ENCODE measurements at places on chromosomes 2 and 18. TPM values are rescaled to one million over a fixed set of nuclear protein-coding genes. Genes with fewer than 3 reads are reported as not detected.

ALMS1 gene
- total RNA-seq, result 7.3 TPM

SCG2 gene
- not detected for total RNA-seq

C2orf92 gene
- 1.5 TPM for total RNA-seq

KCTD18 gene
- 11.5 TPM for total RNA-seq

RAB27B gene
- 0.13 TPM for total RNA-seq

DSC2 gene
- under 0.01 TPM for total RNA-seq

GALNT5 gene
- under 0.01 TPM for total RNA-seq

SYT4 gene
- not detected for total RNA-seq

MBOAT2 gene
- 4.9 TPM for total RNA-seq

KLF7 gene
- total RNA-seq, result 14.0 TPM

LDLRAD4 gene
- 1.6 TPM for total RNA-seq

DIPK1C gene
- total RNA-seq, result not detected

GALR1 gene
- not detected for total RNA-seq

SPDYA gene
- total RNA-seq, result 0.79 TPM

TBR1 gene
- total RNA-seq, result 0.04 TPM

CXCR2 gene
- not detected for total RNA-seq

RIT2 gene
- not detected for total RNA-seq

RAB17 gene
- 1.6 TPM for total RNA-seq

EMILIN2 gene
- 11.8 TPM for total RNA-seq

HOXD12 gene
- not detected for total RNA-seq

OSGEPL1 gene
- 6.8 TPM for total RNA-seq

LIMS3 gene
- 7.3 TPM for total RNA-seq

EFR3B gene
- 0.28 TPM for total RNA-seq

ITGA6 gene
- total RNA-seq, result 177 TPM

DLGAP1 gene
- total RNA-seq, result 0.04 TPM

AKAIN1 gene
- not detected for total RNA-seq

SERPINB2 gene
- 0.71 TPM for total RNA-seq

GULP1 gene
- 32.2 TPM for total RNA-seq

GTF2A1L gene
- 0.74 TPM for total RNA-seq

ABCB11 gene
- total RNA-seq, result 0.74 TPM

SCN7A gene
- total RNA-seq, result not detected

MROH2A gene
- total RNA-seq, result not detected

SLC4A5 gene
- 0.04 TPM for total RNA-seq

NAPG gene
- 42.9 TPM for total RNA-seq

VWC2L gene
- not detected for total RNA-seq

RELCH gene
- total RNA-seq, result 19.5 TPM

PLA2R1 gene
- 25.2 TPM for total RNA-seq

CKAP2L gene
- total RNA-seq, result 10.3 TPM

SPATA3 gene
- not detected for total RNA-seq

SLC19A3 gene
- total RNA-seq, result 0.07 TPM

CCDC85A gene
- 16.2 TPM for total RNA-seq

FBXO15 gene
- total RNA-seq, result not detected

TUBA3E gene
- total RNA-seq, result not detected
